ENCODE measurements at places on chromosomes 11 and 22.

DNA sequence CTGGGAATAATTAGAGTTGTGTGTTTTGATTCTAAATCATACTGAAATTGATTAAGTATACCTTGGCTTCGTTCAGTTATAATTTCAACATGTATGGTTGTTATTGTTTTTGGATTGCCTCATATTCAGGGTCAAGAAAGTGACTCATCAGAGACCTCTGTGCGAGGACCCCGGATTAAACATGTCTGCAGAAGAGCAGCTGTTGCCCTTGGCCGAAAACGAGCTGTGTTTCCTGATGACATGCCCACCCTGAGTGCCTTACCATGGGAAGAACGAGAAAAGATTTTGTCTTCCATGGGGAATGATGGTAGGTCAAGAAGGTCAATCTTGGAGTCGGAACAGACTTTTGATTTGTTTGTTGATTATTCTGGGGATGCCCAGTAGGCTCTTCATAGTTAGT, 40.4 kb downstream of the KMT2A start:
- DNase-seq: no peak

- DNase-seq: peak; percentile 8
Observed at GRCh38 chr11:126655807-126656128, 300.3 kb downstream of the ST3GAL4 start.

GRCh38 chr11:9017773-9018172, 14.0 kb upstream of the NRIP3 start:
- DNase-seq: no peak

GRCh38 chr11:45918331-45918941, 759 bp upstream of the PEX16 start:
- peak; percentile 39 for DNase-seq

DNA sequence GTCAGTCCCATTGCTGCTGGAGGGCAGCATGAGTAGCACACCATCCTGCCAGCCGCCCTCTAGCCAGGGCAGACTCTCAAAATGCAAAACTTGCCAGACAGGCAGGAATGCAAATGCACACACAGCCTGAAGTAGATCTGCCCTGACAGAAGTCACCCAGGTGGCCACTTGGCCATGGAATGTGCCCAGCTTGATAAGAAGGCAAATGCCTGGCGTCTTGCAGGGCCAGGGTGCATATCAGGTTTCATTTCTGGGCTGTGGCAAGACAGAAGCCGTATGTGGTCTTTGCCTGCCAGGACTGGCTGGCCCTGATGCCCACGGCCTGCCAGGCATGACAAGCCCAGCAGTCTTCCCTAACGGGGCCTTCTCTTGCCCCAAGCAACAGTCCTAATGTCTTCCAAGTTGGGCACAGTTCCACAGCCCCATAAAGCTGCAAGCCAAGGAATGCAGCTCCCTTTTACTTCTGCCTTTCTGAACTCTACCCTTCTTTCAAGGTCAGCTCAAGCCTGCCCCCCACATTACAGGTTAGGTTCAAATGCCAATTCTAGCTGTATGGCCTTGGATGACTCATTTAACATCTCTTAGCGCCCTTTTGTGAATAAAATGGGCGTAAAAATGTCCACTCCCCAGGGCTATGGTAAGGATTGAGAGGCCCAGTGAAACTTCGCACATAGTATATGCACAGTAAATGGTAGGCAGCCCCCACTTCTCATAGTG, 29.7 kb downstream of the POU2AF3 start:
- peak; percentile 17 for DNase-seq

- DNase-seq: no peak
Observed at GRCh38 chr22:49564054-49564453, 263.6 kb downstream of the BRD1 start.

- DNase-seq: no peak
Observed at GRCh38 chr11:16859651-16860050, 121.2 kb downstream of the C11orf58 start.

DNA sequence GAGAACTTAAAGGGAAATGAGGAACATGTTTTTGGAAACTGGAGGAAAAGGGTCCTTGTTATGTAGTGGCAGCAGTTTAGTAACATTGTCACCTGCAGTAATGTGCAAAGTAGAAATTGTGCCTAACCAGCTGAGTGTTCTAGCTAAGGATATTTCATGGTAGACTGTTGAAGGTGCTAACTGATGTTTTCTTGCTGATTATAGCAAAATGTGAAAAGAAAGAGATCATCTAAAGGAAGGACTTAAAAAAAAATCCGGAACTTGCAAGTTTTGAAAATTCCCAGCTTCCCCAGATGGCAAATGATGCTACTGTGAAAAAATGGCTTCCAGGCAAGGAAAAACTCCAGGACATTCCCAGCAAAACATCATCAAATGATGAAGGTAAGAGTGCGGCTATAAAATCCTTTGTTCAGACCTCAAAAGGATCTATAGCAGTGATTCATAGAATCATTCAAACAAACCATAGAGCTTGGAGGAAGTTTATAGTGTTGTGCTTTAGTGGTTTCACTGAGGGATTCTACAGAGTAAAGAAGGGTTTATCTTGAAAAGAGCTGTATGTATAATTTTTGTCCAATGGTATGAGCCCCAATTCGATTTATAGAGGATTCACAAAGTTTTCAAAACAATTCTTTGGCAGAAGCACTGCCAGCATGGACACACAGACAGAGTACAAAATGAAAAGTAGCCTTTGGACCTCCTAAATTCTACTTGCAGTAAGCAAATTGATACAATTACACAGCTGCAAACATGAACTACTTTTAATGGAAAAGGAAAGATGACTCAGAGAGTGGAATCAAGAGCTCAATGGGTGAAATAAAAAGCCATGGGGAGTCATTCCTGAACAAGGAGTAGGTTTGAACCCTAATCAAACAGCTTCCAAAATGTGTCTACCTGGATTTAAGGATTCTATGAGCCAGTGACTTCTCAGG, 4.3 kb upstream of the TRIM44 start:
- DNase-seq: no peak

GRCh38 chr22:22887621-22888503, at the start of gene IGLL5:
TSS of gene IGLL5 (plus strand) at chr22:22887816. CDS start at chr22:22888054, 238 bp downstream.
- no peak for DNase-seq

- DNase-seq: no peak
Observed at GRCh38 chr11:111046291-111046690, 199.2 kb upstream of the POU2AF2 start.

GRCh38 chr11:45669146-45669545, 3.7 kb upstream of the CHST1 start:
- DNase-seq: no peak

DNA sequence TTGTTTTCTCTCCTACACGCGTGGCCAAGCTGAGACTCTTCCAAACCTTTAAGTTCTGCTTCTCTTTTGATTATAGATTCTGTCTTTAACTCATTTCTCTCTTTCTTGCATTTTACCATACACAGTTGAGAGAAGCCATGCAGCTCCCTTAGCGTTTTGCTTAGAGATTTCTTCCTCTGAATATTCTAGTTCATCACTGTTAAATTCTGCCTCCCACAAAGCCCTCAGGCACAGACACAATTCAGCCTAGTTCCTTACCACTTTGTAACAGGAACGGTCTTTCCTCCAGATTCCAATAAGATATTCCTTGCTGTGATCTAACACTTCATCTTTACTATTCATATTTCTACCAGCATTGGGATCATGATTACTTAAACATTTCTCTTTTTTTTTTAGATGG, 24.7 kb upstream of the CD81 start:
- no peak for DNase-seq

DNA sequence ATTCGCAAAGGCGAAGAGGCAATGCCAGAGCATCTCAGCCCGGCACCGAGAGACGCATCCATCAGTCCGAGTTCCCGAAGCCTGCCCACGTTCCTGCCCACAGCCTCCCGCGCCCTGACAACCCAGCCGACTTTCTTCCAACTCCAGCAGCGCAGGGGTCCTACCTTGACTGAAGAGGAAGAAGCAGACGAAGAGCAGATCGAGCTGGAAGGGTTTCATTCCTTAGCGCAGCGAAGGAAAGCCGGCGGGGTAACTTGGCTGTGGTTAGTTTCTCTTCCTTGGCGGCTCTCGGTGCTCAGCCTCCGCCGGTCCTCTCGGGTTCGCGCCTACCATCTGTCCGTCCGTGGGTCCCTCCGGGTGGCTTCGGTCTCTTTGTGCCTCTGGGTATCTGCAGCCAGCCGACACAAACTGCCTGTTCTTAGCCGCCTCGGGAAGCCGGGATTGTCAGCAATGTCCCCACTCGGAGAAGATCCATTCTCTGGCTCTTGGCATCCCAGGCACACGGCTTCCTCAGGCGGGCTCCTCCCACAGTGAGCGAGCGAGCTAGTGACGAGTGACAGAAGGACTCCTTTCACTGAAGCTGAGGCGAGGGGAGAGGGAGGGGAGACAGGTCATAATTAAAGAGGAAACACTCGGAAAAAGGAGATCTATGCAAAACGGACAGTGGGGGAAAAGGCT, at the start of gene KIRREL3:
Gene KIRREL3 (minus strand): TSS at position 480 of the 678 bp plus-strand sequence.
- DNase-seq: no peak

GRCh38 chr11:33891714-33892327, at the start of gene LMO2:
TSS of gene LMO2 (minus strand) at chr11:33892076. CDS start at chr11:33869716, 22,360 bp downstream.
- DNase-seq: no peak
